ENCODE measurements at places on chromosomes 12 and 14.

GRCh38 chr14:99678198-99678597, 5.9 kb upstream of the CYP46A1 start:
- no peak for DNase-seq

- no peak for DNase-seq
These were observed 223.0 kb downstream of the SLC6A15 start for GRCh38 chr12:84689638-84690037.

GRCh38 chr12:124524231-124524925, 43.0 kb downstream of the NCOR2 start:
- DNase-seq = no peak

DNA sequence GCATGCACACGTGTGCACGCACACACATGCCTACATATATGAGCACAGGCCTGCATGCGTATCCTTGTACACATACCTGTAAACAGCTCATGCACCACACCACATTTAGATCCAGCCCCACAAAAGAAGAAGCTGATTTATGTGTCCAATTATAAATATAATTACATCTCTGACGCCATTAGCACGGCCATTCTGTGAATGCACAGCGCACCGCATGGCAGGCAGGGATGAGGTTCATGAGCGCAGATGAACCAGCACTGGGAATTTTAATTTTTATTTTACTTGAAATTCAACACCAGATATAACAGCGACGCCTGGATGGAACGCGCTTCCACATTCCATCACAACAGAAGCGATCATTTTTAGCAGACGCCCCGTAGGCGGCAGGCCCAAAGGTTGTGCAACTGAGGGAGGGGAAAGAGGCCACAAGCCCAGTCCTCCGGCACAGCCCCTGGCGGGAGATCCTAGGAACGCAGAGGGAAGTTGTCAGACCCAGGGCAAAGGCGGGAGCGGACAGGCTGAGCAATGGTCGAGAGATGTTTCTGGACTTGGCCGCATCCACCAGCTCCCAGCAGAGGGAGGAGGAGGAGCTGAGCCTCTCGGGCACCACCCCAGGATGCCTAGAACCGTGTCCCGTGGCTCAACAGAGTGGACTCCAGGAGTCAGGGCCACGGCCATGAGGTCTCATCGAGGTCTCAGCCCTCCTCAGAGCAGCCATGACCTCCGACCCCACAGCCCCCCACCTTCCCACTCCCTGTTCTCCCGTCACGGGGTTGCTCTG, 37.9 kb upstream of the GALNT9 start:
- DNase-seq = no peak

DNA sequence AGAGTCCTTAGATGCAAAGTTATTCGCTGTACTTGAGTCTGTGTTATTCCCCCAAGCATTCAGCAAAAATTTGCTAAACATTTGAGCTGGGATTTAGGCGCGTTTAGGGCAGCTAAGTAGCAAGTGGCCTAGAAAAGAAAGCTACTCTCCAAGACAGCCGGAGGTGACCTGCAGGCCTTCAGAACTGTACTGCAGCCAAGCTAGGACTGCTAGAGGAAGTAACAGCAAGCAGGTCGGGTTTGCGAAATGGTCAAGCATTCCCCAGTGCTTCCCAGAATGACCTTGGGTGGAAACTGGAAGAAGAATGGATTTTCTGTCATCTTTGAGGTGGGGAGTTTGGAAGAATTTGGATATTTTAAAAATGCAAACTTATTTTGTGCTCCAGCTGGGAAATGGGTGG, 287.5 kb downstream of the FOXN3 start:
- DNase-seq = no peak

DNA sequence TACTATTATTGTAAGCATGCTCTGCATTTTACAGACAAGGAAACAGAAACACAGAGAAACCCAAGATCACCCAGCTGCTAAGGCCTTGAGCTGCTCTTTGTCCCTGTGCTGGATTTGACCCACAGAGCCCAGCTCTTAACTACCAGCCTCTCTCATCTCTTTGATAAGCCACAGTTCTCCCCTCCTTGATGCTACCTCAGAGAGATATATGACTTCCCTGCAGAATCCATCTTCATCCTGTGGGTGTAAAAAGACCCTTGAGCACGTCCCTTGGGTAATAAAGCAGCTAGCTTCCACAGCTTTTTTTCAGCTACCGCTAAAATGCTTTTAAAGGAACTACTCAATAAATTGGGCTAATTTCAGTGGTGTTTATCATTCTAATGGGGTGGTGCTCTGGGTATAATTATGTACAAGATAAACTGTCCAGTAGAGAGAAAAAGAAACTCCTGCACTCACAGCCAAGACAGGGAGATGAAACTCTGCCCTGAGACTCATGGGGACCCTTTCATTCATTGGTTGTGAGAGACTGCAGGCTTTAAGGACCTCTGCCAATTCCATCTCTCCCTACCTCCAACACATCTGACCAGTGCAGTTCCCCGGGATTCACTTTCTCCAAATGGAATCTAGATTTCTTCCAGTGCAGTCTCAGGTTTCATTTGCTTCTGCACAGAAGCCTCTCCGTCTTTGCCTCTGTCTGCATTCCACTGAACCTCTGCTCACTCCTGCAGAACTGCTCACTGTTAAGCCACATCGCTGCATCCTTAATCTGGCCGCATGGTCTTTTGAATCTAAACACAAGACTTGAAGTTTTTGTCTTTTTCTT, 24.7 kb upstream of the NTF3 start:
- DNase-seq = peak; percentile 18

GRCh38 chr12:79983492-79983891, 48.6 kb upstream of the PPP1R12A start:
- DNase-seq = no peak

DNA sequence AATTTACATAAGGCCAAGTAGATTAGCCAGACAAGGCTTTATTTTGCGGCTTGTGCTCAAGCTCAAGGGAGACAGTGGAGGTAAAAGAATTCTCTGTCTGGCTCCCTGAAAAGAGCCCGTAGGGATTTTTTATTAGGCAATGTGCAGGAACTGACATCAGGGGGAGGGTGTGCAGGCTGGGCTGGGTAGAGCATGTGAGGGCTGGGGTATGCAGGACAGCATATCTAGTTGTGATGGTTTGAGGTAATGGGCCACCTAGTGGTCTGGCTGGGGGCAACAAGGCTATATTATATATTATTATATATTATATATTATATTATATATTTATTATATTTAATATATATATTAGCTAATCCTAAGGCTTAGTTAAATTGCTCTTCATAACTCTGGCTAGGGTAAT, 102.1 kb downstream of the TMEM117 start:
- no peak for DNase-seq

DNA sequence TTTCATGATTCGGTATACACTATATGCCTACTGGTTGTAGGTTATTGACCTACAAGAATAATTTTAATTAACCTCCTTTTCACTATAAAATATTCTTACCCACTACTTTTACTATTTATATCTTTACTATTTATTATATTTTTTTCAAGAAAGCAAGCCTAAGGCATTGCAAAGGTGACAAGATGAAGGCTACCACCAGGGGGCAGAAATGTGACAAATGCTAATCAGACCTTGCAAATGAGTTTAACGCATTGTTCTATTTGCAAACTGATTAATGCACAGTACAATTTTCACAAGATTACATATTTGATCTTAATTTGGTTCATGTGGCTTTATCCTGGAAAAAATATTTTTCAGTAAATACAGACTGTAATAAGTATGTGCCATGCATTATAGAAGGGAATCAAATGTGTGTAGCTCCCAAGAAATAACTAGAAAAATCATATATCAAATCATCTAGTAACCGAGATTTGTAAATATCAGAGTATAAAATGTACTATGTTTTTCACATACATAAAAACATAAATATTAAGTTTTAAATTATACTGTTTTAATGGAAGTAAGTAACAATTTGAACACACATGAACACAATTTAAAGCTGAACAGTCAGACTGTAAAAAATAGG, 107.0 kb downstream of the ADAMTS20 start:
- peak; percentile 42 for DNase-seq

- no peak for DNase-seq
These were observed 814.5 kb downstream of the RPS29 start for GRCh38 chr14:48771717-48772116.

- DNase-seq = no peak
These were observed 76.2 kb upstream of the FRMD6 start for GRCh38 chr14:51575349-51576116.

DNA sequence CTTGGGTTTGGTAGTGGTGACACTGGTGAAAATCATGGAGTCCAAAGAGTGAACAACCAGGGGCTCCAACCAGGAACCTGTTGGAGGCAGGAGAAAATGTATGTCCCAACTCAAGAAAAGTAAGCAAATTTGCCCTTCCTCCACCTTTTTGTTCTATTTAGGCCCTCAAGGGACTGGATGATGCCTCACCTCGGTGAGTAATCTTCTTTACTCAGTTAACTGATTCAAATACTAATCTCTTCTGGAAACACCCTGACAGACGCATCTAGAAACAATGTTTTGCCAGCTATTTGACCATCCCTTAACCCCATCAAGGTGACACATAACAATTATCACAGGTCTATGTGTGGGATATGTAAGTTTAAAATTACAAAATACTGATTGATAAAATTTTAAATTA, 272.4 kb upstream of the FOXG1 start:
- DNase-seq = peak; percentile 56

DNA sequence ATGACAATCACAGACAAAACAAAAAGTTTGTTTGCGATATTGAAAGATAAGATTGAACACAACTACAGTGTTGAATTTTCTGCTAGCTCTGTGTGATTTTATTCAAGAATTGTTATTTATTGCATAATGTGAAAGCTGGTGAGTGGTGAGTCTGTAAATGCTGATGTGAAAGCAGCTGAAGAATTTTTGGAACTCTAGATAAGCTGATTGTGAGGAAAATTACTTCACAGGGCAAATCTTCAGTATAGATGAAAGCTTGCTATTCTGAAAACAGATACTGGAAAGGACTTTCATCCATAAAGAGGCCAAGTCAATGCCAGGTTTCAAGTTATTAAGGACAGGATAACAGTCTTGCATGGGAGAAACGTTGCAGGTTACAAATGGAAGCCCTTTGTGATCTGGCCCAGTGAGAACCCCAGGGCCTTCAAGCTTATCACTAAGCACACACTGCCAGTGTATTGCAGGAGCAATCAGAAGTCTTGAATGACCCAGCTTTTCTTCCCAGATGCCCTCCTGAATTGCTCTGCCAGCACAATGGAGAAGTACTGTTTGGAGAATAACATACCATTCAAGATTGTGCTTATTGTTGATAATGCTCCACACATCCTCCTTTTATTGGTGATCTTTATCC, 153.7 kb downstream of the PCNX1 start:
- no peak for DNase-seq

- DNase-seq = no peak
These were observed 1.5 kb downstream of the TSHR start for GRCh38 chr14:80956922-80957321.

DNA sequence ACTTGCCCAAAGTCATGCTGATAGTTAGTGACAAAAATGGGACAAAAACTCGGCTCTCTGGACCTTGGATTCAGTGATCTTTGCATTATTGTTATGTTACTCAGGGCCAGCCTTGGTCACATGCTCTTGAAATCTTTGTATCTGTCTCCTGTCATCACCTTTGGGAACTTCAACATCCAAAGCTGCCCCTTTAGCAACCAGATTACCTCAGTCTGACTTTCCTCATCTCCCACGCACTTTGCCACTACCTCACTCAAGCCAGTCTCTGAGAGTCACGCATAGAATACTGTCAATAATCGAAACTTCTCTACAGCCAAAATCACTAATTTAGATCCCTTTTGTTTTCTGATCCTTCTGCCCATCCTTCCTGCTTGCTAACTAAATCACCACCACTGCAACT, 90.8 kb upstream of the DAAM1 start:
- DNase-seq = no peak

GRCh38 chr14:94970941-94971730, 186.2 kb downstream of the DICER1 start:
- no peak for DNase-seq

- peak; percentile 78 for DNase-seq
These were observed 180.5 kb downstream of the KITLG start for GRCh38 chr12:88399811-88400210.

- DNase-seq = no peak
These were observed 640 bp upstream of the G2E3 start for GRCh38 chr14:30558362-30558674.

DNA sequence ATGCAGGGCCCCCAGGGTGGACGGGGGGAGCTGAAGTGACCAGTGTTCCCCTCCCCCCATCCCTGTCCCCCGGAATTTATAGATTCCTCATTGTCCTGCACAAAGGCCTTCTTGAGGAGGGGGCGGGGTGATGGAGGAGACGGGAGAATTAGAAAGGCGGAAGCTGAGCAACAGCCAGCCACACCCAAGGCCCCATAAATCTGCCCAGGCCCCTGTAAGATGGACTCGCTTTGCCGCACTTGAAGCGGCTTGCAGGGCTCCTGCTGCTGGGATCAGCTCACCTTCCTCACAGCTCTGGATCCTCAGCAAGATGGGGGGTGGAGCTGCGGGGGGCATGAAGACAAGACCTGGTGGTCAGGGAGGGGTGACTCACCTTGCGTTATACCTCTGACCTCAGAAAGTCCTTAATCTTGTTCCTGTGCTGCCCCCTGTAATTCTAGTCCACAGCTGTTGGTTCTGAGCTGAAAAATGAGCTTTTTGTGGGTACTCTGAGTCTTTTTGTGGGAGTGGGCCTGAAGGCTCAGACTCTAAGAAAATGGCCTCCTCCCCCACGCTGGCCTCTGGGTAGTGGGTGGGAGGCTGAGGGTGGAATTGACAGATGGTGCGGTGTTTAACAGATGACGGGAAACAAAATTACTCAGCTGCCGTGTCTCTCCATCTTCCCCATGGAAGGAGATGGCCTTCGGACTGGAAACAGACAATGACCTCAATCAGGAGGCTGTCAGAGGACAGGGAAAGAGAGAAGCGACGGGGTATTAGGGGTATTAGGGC, 15.8 kb upstream of the ANKRD33 start:
- DNase-seq = no peak

GRCh38 chr12:94207849-94208621, 59.7 kb downstream of the PLXNC1 start:
- no peak for DNase-seq

- DNase-seq = peak; percentile 74
These were observed 24.3 kb downstream of the SYNDIG1L start for GRCh38 chr14:74401504-74402241.

GRCh38 chr12:21337959-21338744, 3.4 kb upstream of the SLCO1A2 start:
- no peak for DNase-seq

DNA sequence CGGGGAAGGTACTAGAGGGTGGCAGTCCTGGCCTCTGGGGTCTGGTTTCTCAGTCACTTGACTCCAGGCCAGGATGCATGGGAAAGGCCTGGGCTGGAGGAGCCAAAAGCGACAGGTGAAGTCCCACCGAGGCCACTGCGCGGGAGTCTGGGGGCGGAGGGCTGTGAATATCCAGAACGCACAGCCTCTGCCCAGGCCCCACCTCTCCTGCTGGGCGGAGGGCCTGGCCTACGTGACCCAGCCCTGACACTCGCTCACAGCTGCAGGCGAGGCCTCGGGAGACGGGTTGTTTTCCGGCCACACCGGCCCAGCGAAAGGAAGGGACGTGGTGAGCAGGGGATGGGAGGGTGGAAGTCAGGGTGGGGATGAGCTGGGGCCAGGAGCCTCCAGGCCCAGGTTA, 91.2 kb downstream of the RFLNA start:
- DNase-seq = peak; percentile 73

All from PC-9 (cell line).